ENCODE measurements at places on chromosomes 5 and 9. TPM values are rescaled to one million over a fixed set of nuclear protein-coding genes. Genes with fewer than 3 reads are reported as not detected.

Gene NKD2
- total RNA-seq, result not detected

DNA sequence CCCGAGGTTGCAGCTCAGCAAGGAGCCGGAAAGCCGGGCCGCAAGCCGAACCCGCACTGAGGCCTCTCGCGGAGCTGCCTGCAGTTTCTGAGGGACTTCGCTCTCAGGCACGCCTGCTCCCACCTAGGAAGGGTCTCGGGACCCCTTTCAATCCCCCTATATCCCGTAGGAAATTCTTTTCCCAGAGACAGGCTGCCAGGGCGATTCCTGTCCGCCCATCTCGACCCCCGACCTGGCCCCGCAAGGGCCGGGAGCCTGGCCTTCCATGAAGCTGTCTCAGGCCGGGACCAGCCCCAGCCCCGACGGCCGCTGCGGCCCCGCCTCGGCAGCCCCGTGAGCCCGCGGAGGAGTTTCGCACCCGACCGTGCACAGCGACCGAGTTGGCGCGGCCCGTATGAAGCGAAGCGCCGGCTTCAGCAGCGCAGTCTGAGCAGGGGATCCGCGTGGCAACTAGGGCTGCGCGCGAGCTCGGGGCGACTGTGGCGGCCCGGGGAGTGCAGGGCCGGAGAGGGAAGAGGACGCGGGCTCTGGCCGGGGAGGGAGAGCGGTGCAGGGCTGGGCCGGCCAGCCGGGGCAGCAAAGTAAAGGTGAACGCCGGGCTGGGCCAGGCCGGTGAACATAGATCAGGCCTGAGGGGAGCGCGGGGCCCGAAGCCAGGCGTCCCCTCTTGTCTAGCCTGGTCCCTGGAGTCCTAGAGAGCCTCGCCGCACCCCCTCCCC is 977 bp upstream of the PRDM12 start:
- peak; percentile 44 for DNase-seq
- H3K4me3 ChIP-seq, result no peak overlapping the region
- no peaks in the 10 kb centered on the region for H3K4me1 ChIP-seq
- no peaks in the 10 kb centered on the region for H3K36me3 ChIP-seq
- no peak overlapping the region for H3K27ac ChIP-seq
- peaks cover 87% of the 10 kb centered on the region for H3K27me3 ChIP-seq

DNA sequence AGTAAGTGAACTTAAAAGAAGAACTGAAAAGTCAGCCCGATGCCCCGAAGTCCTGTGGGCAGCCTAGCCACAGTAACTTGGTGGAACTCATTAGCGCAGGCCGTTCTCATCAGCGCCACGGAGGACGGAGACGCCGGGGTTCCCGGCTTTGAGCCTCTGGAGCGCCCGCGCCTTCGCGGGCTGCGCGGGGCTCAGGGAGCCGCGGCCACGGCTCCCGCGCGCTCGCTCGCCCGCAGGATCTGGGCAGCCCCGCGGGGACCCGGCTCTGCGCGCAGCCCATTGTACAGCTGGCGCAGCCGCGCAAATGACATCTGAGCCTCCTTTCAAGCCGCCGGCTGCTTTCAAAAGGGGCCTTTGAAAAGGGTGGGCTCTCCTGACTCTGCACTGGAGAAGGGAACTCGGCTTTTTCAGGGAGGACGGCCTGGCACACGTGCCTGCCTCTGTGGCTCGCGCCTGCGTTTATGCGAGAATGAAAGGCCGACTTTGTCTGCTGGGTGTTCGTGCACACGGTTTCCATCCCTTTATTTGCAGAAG is 40.7 kb downstream of the TLR4 start:
- peak; percentile 47 for DNase-seq
- H3K4me1 ChIP-seq, result no peaks in the 10 kb centered on the region
- H3K36me3 ChIP-seq, result no peaks in the 10 kb centered on the region
- peak overlapping the region; percentile 70 for H3K4me3 ChIP-seq

GRCh38 chr5:63011158-63011557 is 432.5 kb downstream of the LRRC70 start:
- no peaks in the 10 kb centered on the region for H3K27me3 ChIP-seq
- no peaks in the 10 kb centered on the region for H3K36me3 ChIP-seq
- no peak for DNase-seq
- H3K4me1 ChIP-seq, result no peaks in the 10 kb centered on the region
- no peak overlapping the region for H3K27ac ChIP-seq

GRCh38 chr5:129051283-129051682 is 43.3 kb upstream of the ISOC1 start:
- no peaks in the 10 kb centered on the region for H3K27me3 ChIP-seq
- H3K36me3 ChIP-seq, result no peaks in the 10 kb centered on the region
- DNase-seq, result no peak
- no peak overlapping the region for H3K4me3 ChIP-seq
- no peaks in the 10 kb centered on the region for H3K4me1 ChIP-seq
- no peak overlapping the region for H3K27ac ChIP-seq

Gene GRXCR2
- total RNA-seq, result not detected

DNA sequence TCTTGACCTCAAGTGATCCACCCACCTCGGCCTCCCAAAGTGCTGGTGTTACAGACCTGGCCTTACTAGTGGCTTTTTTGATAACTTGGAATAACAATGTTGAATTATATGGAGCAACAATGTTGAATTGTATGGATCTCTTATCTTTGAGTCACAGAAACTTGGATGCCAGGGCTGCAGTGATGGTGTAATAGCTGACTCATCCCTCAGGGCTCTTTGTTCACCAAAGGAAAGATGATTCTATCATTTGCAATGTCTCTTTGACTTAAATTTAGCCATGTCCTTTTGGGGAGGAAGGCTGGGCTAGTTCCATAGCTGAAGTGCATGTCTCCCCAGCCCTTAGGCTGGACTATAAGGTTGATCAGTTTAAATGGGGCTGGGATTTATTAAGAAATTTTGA is 172.3 kb downstream of the PDZD2 start:
- DNase-seq, result peak; percentile 93
- H3K27ac ChIP-seq, result no peak overlapping the region
- no peak overlapping the region for H3K4me3 ChIP-seq
- H3K27me3 ChIP-seq, result peaks cover 10% of the 10 kb centered on the region
- peaks cover 9% of the 10 kb centered on the region for H3K4me1 ChIP-seq

DNA sequence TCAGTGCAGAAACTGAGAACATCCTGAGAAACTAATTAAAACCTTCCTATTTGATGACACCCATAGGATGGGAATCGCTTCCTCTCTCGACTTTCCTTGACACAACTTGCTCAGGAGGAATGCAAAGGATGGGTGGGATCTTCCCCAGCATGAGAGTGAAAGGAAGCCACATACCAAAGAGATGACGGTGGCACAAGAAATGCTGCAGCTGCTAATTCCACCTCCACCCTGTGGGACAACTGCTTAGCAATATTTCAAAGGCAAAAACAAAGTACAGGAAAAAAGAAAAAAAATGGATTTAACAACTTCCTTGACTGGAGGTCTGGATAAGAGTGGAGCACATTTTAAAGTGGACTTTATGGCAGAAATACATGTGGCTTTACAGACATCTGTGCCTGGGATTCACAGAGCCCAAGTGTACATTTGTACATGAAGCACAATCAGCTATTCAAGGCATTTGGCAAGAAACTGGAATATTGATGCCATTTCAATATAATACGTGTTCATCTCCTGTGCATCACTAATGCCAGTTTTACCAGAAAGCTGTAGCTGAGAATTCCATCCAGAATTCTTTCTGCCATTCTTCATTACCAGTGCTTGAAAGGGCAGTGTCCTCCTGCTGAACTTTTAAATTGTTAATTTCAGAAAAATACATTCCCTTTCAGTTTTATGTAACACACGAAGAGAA is 359.2 kb upstream of the ACTBL2 start:
- no peaks in the 10 kb centered on the region for H3K36me3 ChIP-seq
- H3K4me1 ChIP-seq, result peaks cover 59% of the 10 kb centered on the region
- no peaks in the 10 kb centered on the region for H3K27me3 ChIP-seq
- H3K27ac ChIP-seq, result peak overlapping the region; percentile 81
- DNase-seq, result peak; percentile 91

DNA sequence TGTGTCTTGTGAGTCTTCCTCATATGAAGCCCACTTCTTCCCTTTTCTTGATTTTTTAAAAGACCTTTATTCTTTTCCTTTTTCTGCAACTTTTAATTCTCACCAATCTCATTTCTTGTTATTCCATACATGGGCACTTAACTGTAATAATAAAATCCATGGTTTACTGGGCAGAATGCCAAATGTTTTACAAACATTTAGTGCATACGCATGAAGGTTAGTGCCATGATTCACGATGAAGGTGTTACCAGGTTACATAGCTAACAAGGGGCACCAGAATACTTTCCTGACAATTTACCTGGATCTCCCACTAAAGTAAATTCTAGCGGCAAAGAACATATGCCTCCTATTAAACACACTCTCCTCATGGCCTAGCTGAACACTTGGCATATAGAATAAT is 28.5 kb downstream of the MAN2A1 start:
- peaks cover 7% of the 10 kb centered on the region for H3K4me1 ChIP-seq
- no peaks in the 10 kb centered on the region for H3K27me3 ChIP-seq
- no peak overlapping the region for H3K27ac ChIP-seq
- peaks cover 11% of the 10 kb centered on the region for H3K36me3 ChIP-seq
- H3K4me3 ChIP-seq, result no peak overlapping the region

Gene FAM153A
- not detected for total RNA-seq

Gene TNFSF8
- total RNA-seq, result not detected

DNA sequence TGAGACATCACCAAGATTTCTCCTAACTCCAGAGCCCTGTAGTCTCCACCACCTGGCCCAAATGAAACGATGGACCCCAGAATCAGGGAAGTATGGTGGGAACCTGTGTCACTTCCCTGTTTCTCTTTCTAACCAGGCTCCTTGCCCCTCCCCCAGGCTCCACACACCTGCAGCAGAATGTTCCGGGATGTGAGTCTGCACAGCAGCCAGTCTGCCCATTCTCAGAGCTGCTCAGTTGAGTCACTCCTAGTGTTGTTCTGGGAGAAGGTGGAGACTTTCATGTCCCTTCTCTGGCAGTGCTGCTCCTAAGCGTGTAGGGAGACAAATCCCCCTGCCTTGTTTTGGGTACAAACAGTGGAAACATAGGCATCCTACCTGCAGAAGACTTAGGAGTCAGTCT is 76.0 kb upstream of the XPA start:
- H3K27ac ChIP-seq, result no peak overlapping the region
- H3K27me3 ChIP-seq, result peaks cover 4% of the 10 kb centered on the region
- no peak overlapping the region for H3K4me3 ChIP-seq
- no peaks in the 10 kb centered on the region for H3K36me3 ChIP-seq
- peak; percentile 38 for DNase-seq

Gene F2R
- 5.3 TPM for total RNA-seq

GRCh38 chr5:170971-171800 is 20.1 kb upstream of the LRRC14B start:
- H3K27ac ChIP-seq, result no peak overlapping the region
- H3K27me3 ChIP-seq, result peaks cover 5% of the 10 kb centered on the region
- H3K4me3 ChIP-seq, result no peak overlapping the region
- H3K36me3 ChIP-seq, result no peaks in the 10 kb centered on the region

DNA sequence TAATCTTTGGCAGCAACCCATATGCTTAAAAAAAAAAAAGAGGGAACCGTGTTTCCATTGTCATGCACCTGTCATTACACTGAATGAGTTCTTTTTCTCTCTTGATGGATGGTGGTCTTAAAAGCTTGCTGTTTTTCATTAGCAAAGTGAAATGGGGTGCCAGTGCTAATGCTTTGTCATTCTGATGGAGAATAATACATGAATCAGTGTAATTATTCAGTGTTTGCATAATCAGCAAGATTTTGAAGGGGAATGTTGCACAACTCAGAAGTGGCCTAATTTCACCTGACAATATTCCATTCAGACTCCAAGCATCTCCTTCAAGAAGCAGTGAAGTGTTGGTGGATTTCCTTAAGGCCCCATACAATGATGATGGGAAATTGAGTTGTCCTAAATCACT is 38.1 kb downstream of the MAP1B start:
- H3K36me3 ChIP-seq, result peaks cover 11% of the 10 kb centered on the region
- H3K4me1 ChIP-seq, result peaks cover 53% of the 10 kb centered on the region
- H3K4me3 ChIP-seq, result no peak overlapping the region
- H3K27ac ChIP-seq, result no peak overlapping the region

DNA sequence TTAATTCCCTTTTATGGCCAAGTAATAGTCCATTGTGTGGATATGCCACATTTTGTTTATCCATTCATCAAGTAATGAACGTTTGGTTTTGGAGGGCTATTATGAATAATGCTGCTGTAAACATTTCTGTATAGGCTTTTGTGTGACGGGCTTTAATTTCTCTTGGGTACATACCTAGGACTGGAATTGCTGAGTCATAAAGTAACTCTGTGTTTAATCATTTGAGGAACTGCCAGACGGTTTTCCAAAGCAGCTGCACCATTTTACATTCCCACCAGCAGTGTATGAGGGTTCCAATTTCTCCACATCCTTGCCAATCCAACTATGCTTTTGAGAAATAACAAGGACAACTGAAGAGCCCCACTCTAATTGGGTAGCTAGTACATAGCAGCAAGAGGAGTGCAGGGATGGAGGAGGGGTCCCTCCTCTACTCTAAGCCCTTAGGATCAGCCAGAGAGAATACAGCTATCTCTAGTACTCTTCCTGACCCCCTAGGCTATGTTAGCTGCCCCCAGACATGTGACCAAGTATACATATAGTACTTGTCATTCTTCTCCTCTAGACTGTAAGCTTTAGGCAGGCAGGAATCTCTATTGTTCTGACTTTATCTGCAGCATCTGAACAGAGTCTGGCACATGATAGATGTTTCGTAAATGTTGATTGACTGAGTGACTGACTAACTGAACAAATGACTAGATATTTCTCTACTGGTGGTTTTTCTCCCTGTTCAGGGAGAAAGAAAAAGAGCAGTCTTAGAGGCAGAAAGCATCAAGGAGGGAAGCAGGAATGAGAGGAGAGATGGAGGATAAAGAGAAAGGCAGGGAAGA is 22.1 kb upstream of the MATR3 start:
- DNase-seq, result peak; percentile 94
- no peak overlapping the region for H3K4me3 ChIP-seq
- no peaks in the 10 kb centered on the region for H3K36me3 ChIP-seq
- H3K27me3 ChIP-seq, result no peaks in the 10 kb centered on the region
- peak overlapping the region; percentile 53 for H3K27ac ChIP-seq

- no peak overlapping the region for H3K27ac ChIP-seq
- H3K4me3 ChIP-seq, result no peak overlapping the region
- no peaks in the 10 kb centered on the region for H3K36me3 ChIP-seq
Observed at GRCh38 chr9:25571491-25571890, 106.8 kb downstream of the TUSC1 start.

GRCh38 chr9:91259162-91259561 is 102.6 kb downstream of the AUH start:
- H3K27ac ChIP-seq, result no peak overlapping the region
- H3K36me3 ChIP-seq, result no peaks in the 10 kb centered on the region
- no peak for DNase-seq
- H3K4me3 ChIP-seq, result no peak overlapping the region
- H3K27me3 ChIP-seq, result no peaks in the 10 kb centered on the region

Gene PCDHGA5
- 0.86 TPM for total RNA-seq

- no peaks in the 10 kb centered on the region for H3K36me3 ChIP-seq
- H3K27ac ChIP-seq, result peak overlapping the region; percentile 84
- peaks cover 54% of the 10 kb centered on the region for H3K4me1 ChIP-seq
- DNase-seq, result peak; percentile 84
Observed at GRCh38 chr5:111997308-111997707, 240.3 kb upstream of the NREP start.

DNA sequence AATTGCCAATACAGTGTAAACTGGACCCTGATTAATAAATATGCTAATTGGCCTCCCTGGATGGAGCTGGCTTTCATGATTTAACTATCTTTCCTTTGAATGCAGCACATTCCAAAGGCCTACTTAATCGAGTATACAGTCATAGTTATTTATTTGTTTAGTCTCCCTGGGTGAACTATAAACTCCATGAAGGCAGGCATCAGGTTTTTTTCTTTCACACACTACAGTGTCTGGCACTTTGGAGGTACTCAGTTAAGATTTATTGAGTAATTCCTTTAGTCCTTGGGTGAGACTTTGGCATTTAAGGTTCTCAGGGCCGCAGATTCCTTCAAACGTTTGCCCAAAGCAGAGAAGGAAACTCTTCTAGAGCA is 20.5 kb downstream of the RUSC2 start:
- H3K36me3 ChIP-seq, result peaks cover 4% of the 10 kb centered on the region
- peak overlapping the region; percentile 70 for H3K27ac ChIP-seq
